ENCODE measurements at places on chromosomes 12 and 14.

DNA sequence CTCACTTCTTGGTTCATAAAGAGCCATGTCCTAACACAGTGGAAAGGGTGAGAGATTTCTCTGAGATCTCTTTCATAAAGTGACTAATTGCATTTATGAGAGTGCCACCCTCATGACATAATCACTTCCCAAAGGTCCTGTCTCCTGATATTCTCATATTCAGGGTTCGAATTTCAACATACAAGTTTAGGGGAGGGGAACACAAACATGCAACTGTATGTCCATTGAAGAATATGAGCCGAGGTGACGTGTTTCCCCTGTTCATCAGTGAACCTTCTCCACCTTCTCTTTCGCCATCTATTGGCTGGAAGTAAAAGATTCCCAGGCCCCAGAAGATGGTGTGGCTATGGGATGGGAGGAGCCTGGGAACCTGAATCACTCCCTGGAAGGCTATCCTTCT is 354.2 kb upstream of the ATP2B1 start:
- DNase-seq, result no peak

DNA sequence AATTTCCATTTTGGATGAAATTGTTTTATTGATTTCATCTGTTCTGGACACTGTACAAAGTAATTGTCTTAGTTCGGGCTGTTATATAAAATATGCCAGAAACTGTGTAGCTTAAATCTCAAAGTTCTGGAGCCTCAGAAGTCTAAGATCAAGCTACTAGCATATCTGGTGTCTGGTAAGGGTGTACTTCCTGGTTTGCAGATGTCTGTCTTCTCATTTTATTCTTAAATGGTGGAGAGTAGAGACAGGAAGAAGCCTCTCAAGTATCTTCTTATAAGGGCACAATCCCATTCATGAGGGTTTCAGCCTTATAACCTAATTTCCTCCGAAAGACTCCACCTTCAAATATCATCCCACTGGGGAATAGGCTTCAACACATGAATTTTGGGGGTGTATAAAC is 51.3 kb downstream of the MON2 start:
- DNase-seq, result no peak

- no peak for DNase-seq
Measured at GRCh38 chr12:131473741-131474709, 236.9 kb upstream of the SFSWAP start.

GRCh38 chr14:68497011-68497410 is 295.9 kb downstream of the ZFP36L1 start:
- no peak for DNase-seq

DNA sequence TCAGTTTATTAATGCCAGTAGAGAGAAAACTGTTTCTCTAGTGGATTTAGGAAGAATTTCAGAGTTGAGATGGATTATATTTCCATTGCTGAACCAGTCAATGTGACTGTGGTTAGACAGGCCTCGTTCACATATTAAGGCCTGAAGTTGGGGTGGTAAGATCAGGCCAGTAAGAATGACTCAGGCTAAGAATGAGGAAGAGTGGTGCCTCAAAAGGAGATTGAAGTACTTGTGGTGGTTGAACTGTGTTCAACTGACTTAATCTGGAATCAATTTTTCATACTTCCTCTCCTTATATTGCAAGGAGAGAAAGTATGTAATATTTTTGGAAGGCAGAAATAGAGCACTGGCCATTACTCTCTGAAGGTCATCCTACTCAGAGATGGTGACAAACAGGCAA is 37.8 kb upstream of the ATF7IP start:
- DNase-seq, result peak; percentile 81

GRCh38 chr12:104416585-104416984 is 40.2 kb upstream of the CHST11 start:
- no peak for DNase-seq

DNA sequence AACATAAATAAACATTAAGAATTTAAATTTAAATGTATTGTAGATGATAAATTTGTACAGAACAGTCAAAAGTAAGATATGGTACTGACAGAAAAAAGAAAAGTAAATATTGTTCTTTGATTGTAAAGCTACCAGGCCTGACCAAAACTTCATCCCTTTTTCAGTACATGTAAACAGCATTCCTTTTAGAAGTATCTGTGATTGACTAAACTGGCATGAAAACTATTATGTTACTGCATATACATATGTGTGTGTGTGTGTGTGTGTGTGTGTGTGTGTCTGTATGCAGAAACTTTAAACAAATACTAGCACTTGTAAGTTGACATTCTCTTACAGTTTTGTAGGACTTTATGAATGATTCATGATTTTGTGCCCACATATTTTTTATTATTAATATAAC is 270.9 kb downstream of the C12orf50 start:
- no peak for DNase-seq

DNA sequence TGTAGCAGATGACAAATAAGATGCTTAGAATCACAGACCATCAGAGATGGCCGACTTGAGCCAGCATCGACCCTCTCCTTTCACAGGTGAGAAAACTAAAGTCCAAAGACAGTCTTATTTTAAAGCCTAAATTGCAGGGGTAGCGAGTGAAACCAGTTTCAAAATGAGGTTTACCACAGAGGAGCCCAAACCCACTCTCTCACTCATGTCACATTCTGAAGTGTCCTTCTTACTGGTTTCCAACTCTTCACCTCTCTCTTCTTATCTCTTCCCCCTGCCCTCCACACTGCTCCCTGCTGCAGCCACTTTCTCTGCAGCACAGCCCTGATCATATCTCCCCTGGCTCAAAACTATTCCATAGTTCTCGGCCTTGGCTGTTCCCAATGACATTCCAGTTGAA is 57.0 kb upstream of the NID2 start:
- DNase-seq, result no peak

- DNase-seq, result no peak
Measured at GRCh38 chr12:96425321-96425720, 25.1 kb upstream of the CDK17 start.

DNA sequence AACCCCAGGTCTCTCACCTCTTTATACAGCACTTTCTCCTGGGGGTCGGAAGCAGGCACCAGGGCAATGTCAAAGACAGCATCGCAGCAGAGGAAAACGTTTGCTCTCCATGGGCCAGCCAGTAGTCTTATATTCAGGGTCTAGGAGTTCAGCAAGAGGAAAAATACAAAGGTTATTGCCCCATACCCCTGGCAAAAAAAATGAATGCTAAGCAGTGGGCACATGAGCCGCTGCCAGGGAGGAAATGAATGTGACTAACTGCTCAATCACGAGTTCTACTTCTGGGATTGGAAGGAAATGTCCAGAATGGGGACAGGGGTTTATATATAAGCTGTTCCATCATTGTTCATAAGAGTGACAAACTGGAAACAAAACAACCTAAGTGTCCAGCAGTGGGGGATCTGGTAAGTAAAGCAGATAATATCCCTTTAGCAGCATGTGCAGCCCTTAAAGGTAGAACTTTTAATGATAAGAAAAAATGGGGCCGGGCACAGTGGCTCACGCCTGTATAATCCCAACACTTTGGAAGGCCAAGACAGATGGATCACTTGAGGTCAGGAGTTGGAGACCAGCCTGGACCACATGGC is 53.8 kb downstream of the PHETA1 start:
- no peak for DNase-seq

DNA sequence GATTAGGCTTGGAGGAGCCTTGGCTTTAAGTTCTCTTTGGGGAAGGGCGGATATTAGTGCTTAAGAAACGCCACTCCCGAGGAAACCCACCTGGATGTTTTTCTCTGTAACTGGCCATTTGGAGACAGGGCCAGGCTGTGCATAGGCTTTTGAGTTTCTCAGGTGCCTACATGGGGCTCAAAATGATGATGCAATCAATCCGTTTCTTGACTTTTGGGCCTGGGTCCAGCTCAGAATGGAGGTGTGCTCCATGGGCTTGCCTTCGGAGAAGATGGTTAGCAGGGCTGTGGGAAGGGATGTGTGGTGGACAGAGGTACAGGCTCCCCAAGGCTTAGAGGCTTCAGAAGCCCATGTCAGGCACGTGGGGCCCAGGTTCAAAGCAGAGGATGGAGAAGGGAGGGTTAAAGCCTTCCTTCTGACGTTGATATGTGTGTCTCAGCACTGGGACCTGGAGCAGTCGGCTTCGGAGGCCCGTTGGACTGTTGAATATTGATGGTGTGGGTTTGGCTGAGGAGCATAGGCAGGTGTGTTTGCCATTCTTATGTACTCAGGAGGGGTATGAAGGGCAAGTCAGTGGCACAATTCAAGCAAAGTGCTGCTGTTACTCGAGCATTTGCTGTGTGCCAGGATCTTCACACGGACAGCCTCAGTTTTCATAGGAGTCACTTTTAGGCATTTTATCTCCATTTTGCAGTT is 82.8 kb downstream of the SLC25A47 start:
- DNase-seq, result no peak

- DNase-seq, result no peak
Measured at GRCh38 chr12:53048033-53048779, 1.7 kb upstream of the TNS2 start.

DNA sequence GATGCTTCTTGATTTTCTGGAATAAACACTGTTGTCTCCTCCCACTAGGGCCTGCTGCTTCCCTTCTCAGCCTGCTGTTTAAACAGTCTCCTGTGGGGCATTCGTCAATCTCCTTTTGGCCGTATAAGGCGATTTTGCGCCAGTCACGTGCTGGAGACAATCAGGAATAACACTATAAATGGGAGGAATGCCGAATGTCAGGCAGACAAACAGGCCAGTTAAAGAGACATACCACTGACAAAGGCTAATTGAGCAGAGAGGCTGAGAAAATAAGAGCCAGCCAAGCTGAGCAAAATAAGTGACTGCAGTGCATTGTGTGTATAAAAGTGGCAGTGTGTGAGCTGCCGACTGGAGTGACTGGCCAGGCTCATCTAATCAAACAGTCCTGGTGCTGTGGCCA is 23.3 kb downstream of the DMAC2L start:
- DNase-seq, result no peak

GRCh38 chr12:58066296-58066695 is 124.9 kb downstream of the ATP23 start:
- no peak for DNase-seq

DNA sequence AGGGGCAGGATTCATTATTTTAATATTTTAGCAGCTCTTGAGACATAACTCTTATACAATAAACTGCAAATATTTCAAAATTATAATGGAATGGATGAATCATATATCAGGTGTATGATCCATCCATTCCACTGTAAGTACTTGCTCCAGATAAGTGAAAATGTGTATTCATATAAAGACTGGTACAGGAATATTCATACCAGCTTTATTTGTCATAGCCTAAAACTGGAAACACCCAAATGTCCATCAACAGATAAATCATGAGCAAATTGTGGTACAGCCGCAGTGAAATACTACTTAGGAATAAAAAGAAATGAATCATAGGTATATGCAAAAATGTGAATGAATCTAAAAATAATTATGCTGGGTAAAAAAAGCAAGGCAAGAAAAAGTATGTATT is 263.6 kb upstream of the SYT10 start:
- no peak for DNase-seq

DNA sequence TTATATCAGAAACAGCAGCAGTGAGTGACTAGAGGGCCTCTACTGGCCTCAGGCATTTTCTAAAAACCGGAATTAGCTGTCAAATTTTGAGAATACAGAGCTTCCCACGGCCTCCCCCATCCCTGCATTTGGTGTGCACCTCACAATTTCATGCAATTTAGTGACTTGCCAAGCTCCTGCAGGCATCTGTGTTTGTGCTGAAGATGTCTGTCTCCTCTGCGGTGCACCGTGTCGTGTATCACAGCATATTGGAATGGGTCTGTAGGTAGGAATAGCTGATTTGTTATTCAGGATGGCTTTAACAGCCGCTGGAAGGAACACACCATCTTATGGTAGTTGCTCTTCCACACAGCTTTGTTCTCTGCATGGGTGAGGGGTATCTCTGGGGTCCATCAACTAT is 140.3 kb downstream of the SSPN start:
- no peak for DNase-seq

- no peak for DNase-seq
Measured at GRCh38 chr14:87971010-87971409, 22.0 kb downstream of the GALC start.

DNA sequence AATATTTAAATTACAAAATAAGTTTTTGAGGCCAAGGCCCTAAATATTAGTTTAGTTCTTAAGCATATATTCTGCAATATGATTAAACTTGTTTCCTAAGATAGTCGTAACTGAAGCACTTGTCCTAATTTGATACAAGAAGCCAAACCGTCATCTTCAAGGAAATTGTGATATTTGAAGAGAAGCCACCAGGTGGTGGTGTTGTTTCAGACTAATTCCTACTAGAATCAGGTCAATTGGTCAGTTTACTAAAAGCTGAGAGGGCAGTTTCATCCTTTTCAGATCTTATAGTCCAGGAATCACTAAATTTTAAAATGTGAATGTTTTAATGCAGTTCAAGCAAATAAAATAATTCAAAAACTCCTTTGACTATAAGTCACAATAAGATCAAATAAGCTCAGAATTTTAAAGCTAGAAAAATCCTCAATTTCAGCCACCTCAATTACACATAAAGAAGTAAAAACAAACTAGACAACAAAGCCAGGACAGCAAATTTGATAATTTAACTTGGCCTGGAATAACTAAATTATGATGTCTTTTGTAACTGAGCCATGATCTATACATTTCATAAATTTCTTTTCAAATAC is 7.1 kb upstream of the ARL1 start:
- DNase-seq, result peak; percentile 5

DNA sequence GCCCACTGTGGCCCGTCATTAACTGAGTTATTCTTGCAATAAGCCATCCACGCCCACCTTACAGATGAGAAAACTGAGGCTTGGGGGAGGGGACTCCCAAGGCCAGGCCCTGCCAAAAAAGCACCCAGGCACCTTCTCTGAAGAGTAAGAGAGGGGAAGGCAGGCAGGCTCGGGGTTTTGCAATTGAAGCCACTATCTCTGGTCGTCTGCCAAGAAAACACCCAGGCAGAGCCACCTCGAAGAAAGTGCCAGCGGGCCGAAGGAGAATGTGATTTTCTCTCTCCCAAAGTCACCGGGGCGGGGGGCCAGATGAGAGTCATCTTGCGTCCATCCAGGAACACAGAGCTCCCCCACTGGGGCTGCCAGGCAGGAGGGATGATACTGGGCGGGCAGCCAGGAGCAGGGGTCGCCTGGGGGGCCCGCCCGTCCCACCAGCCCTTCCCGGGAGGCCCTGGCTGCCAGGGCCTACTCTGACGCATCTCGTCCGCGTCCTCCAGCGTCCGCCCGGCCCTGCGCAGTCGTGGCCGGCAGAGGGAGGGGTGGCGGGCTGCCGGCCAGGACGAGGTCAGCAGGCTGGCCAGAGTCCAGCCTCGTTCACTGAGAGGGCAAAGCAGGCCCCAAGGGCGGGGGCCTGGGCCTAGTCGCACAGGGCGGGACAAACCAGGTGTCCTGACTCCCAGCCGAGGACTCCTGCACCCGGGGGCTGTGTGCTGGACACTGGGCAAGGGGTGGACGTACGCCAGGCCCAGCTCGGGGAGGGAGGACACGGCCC is 74.3 kb downstream of the RFLNA start:
- no peak for DNase-seq

DNA sequence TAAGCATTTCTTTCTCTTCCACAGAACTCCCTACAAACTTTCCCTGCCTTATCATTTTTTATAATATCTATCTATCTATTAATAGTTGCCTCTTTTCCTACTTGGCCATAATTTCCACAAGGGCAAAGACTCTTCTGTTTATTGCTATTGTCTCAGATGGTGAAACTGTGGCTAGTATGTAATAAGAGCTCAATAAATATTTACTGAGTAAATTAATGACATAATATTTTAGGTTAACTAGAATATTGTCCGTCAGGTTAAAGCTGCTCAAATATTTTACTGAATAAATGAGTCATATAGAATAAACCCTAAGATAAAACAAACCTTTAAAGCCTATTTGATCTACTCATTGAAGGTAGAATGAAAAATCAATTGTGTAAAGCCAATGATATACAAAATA is 240.5 kb downstream of the PPFIA2 start:
- DNase-seq, result no peak

Data from SIG-M5 (cell line).